ENCODE measurements at places on chromosomes 13 and 19. TPM values are rescaled to one million over a fixed set of nuclear protein-coding genes. Genes with fewer than 3 reads are reported as not detected.

DNA sequence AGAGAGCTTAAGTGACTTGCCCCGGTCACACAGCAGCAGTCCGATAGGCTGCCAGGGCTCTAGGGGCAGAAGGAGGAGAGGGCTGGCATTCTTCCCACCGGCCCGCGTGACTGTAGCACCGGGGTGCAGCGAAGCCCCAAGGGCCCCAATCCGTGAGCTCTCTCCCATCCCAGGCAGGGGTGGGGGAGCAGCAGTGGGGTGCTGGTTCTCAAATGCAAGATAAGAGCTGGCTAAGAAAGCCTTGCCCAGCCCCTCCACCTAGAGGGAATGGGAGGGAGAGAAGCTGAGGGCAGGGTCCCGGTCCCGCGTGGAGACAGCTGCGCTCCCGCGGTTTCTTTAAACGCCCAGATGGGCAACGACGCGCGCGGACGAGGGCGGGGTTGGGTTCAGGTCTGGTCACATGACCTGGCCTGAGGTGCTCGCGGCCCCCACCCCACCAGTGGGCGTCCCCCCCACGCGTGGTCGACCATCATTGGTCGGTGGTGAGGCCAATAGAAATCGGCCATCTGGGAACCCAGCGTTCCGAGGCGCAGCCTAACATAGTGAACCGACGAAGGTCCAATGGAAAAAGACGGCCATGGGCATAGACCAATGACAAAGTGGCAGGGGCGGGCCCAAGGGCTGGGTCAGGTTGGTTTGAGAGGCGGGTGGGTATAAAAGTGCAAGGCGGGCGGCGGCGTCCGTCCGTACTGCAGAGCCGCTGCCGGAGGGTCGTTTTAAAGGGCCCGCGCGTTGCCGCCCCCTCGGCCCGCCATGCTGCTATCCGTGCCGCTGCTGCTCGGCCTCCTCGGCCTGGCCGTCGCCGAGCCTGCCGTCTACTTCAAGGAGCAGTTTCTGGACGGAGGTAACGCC lies at the start of gene CALR:
Gene CALR (plus strand): TSS at position 683 of the 852 bp plus-strand sequence. CDS start 71 bp downstream, at position 754.
- DNase-seq: peak; percentile 91

DNA sequence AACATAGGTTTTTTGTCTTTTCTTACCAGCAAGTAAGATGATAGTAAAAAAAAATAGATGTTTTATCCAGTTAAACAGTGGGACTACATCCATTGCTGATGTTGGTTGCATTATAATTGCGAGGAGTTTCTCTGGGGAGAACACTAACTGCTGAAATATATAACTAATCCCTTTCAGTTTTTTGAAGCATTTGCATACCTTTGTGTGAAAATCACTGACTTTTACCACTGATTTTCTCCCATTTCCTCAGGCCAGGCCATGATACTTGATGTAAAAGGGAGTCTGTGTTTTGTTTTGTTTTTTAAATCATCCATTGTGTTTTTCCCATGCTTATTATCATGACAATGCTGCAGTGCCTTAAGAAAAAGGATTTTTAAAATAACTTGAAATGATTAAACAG lies 699.5 kb downstream of the PCDH9 start:
- no peak for DNase-seq

DNA sequence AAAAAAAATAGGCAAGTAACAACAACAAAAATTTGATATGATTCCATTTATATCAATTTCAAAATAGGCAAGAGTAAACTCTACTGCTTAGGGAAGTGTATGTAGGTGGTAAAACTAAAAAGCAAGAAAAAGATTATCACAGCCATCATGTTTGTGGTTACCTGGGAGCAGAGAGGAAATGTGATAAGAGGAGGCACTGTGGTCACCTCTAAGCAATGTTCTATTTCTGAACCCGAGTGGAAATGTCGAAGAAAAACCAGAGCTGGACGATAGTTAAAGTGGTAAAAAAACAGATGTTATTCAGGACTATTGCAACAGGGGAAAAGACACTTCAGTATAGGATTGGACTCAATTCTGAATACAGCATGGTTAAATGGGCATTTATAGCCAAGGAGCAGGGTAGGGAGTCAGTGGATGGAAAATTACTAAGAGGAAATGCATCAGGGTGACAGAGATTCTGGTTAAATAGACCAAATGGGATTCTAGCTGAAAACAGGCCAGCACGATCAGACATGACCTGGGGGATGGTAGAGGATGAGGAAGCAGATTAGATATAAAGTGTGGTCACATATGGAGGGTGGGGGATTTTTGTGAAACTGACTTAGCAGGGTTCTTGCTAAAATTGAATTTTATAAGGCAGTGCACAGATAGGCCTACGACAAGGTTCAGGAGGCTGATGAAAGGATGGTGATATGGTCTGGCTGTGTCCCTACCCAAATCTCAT lies 6.0 kb upstream of the TEX30 start:
- DNase-seq: no peak

ZNF568 gene
- 19.3 TPM for total RNA-seq

BCL2L12 gene
- total RNA-seq: 69.6 TPM
